ENCODE measurements at places on chromosomes 4 and X. TPM values are rescaled to one million over a fixed set of nuclear protein-coding genes. Genes with fewer than 3 reads are reported as not detected.

GRCh38 chr4:23946299-23946698, 56.5 kb upstream of the PPARGC1A start:
- no peak for DNase-seq

DNA sequence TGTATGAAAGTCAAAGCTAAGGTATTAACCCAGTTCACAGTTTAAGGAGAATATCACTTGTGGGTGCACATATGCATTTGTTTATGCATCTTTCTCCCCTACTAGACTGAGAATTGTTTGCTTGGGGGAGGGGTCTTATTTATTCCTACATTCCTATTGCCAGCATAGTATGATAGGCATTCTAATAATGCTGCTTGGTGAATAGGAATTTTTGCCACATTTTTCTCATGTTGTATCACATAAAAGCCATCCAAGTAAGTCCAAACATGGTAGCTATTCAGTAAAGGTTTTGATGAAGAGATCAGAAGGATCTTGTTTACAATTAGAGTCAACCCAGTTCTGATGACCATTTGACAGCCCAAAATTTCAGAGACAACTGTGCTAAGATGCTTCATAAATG, 48.6 kb downstream of the ASB9 start:
- no peak for DNase-seq

KCNE5 gene
- total RNA-seq, result 0.38 TPM

- no peak for DNase-seq
Observed at GRCh38 chrX:100964362-100964761, 5.1 kb upstream of the ARL13A start.

GRCh38 chrX:134774190-134775048, 116.1 kb upstream of the PLAC1 start:
- no peak for DNase-seq

TLR2 gene
- total RNA-seq, result 12.4 TPM

SLC9B1 gene
- 0.49 TPM for total RNA-seq

- no peak for DNase-seq
Observed at GRCh38 chrX:36787752-36788151, 220.4 kb upstream of the FAM47C start.

GRCh38 chrX:19893727-19894126, 6.3 kb upstream of the SH3KBP1 start:
- DNase-seq, result no peak

RPA4 gene
- 3.6 TPM for total RNA-seq

CXCL3 gene
- total RNA-seq, result not detected

DNA sequence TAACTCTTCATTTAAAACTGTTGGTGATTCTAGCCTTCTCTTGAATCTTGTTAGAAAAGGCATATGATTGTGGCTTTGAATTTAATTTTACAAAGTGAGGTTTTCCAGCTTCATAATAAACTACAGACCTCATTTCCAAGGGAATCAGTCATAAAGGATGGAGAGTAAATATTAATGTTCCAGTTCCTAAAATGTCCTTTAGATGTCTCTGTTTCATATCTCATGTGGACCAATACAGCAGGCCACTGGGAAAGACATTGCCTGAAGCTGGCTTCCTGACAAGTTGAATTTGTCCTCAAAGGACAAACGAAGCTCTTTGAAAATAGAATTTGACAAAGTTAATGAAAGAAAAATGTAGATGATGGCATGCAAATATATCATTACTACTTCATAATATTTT, 125.4 kb downstream of the ZNF330 start:
- DNase-seq, result no peak

- DNase-seq, result no peak
Observed at GRCh38 chr4:99507762-99508161, 3.1 kb upstream of the C4orf17 start.

DNA sequence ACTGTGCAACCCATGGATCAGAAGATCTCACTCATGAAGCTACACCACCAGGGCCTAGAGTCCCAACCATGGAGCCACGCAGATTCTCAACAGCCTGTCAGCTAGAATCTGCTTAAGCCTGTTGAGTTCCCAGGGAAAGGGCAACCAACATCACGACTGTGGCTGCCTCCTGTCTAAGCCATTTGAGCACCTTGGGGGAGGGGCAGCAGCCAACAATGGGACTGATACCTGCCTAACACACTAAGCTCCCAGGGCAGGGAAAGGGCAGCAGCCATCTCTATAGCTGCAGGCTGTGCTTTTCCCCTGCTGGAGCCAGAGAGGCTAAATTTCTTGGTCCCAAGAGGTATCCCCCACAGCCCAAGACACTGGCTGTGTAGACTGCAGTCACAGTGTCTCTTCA, 96.5 kb upstream of the TCEAL2 start:
- DNase-seq, result no peak

C4orf17 gene
- not detected for total RNA-seq

- no peak for DNase-seq
Observed at GRCh38 chr4:176380352-176381157, 60.8 kb downstream of the SPCS3 start.

- DNase-seq, result no peak
Observed at GRCh38 chr4:61335241-61335763, 135.2 kb downstream of the ADGRL3 start.

GRCh38 chr4:162891788-162892707, 274.6 kb downstream of the NAF1 start:
- DNase-seq, result no peak

TLR3 gene
- 5.1 TPM for total RNA-seq

GRCh38 chr4:176717237-176717636, 75.5 kb downstream of the VEGFC start:
- DNase-seq, result no peak

GRCh38 chr4:184775854-184776555, 42.1 kb upstream of the CENPU start:
- no peak for DNase-seq

DNA sequence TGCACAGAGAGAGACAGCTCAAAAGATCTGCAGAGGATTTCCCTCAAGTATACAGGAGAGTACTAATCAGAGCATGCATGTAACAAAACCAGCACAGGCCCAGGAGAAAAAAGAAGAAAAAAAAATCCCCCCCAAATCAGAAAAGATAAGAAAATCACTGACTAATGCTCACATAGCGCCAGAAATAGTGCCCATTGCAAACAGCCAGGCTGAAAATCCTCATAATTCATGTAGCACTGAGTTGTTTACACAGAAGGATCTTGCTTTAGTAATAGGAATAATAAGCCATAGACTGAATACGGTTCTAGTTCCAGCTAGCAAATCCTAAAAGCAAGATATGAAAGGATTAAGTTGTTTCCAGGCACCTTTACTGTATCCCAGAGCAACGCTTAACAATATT, 51.8 kb upstream of the MAGEC2 start:
- no peak for DNase-seq

MCUB gene
- total RNA-seq, result 24.8 TPM

GRCh38 chrX:48530736-48531135, 8.8 kb upstream of the TBC1D25 start:
- no peak for DNase-seq

GRCh38 chr4:13493793-13494192, 9.7 kb upstream of the RAB28 start:
- DNase-seq, result no peak

MND1 gene
- 4.2 TPM for total RNA-seq

ADAM29 gene
- total RNA-seq, result not detected

- DNase-seq, result no peak
Observed at GRCh38 chr4:153099391-153100140, 104.7 kb upstream of the TRIM2 start.

MYOZ2 gene
- total RNA-seq, result not detected

DNA sequence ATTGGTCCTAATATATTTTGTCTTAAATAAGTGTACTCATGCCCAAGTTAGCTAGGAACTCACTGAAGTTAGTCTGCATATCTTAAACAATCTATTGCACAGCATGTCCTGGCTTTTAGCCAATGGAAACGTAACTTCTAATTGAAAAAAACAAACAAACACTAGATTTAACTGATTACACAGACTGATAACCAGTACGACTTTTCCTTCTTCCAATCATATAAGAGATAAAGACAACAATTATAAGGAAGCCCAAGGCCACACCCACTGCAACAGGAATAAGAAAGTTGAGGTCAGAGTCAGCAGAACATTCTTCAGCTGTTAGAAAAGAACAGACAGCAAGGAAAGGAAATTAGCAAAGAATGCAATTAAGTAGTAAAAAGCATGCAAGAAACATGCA, 40.8 kb downstream of the LAMP2 start:
- no peak for DNase-seq

TMEM31 gene
- not detected for total RNA-seq

- no peak for DNase-seq
Observed at GRCh38 chr4:152478461-152479237, 57.2 kb downstream of the FBXW7 start.

GRCh38 chrX:261167-261918, 19.8 kb upstream of the PLCXD1 start:
- DNase-seq, result no peak

UBL4A gene
- 39.6 TPM for total RNA-seq

GRCh38 chr4:39933671-39934590, 43.8 kb downstream of the PDS5A start:
- DNase-seq, result no peak

- no peak for DNase-seq
Observed at GRCh38 chr4:3756343-3757059, 9.7 kb upstream of the ADRA2C start.

- no peak for DNase-seq
Observed at GRCh38 chr4:87851332-87851731, 18.6 kb downstream of the MEPE start.

DNA sequence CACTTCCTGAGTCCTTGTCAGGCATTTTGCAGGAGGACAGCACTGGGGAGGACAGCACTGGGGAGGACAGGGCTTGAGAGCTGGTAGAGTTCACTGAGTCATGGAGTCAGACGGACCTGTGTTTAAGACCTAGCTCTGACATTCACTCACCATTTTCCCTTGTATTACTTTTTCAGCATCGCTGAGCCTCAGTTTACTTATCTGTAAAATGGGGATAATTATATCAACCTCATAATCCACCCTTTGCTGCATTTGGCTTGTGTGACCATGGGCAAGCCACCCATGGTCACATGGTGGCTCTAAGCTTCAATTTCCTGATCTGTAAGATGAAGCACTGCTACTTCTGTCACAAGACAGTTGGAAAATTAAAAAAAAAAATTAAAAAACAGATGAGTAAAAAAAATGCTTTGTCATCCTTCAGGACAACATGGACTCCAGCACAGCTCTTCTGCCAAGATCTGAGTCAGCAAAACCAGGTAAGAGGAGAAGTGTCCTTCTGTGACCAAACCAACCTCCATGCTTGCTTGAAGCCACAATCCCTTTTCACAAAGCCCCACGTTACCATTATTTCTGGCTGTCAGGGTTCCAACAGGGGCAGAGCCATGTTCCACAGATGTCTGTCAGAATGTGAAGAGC, 275.5 kb downstream of the RAB28 start:
- DNase-seq, result no peak

DNA sequence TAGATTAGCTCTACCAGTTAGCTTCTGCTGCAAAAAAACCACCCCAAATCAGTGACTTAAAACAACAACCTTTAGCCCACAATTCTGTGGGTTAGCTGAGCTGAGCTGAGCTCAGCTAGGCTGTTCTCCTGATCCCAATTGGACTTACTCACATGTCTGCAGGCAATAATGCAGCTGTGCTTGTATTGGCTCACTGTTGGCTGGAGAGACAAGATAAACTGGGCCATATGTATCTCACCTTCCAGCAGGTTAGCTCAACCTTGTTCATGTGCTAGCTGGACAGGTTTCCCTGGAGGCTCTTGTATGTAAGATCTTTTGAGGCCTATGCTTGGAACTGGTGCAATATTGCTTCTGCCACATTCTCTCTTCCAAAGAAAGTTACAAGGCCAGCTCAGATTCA, 261.5 kb upstream of the ADGRL3 start:
- DNase-seq, result no peak

Measured in esophagus squamous epithelium (tissue), 5 donors.